A673 (cell line): ENCODE measurements at places on chromosomes 13 and 19. TPM values are rescaled to one million over a fixed set of nuclear protein-coding genes. Genes with fewer than 3 reads are reported as not detected.

- no peaks in the 10 kb centered on the region for H3K27me3 ChIP-seq
- H3K27ac ChIP-seq = no peak overlapping the region
- no peaks in the 10 kb centered on the region for H3K36me3 ChIP-seq
- no peak overlapping the region for H3K4me3 ChIP-seq
These were observed 25.9 kb upstream of the NAPA start for GRCh38 chr19:47540748-47541147.

DNA sequence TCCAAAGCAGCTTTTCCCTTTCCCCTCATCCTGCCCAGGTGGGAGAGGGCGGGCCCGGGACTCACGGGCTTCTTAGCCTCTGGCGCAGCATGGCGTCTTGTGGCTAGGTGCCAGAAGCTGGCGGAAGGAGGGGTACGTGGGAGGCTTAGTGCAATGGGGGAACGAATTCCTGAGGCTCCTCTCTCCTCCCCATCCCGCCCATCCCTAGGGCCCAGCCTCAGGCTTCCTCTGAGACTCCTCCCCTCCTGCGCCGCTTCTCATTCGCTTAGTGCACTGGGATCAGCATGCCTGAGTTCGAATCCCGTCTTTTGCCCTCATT lies 297.8 kb downstream of the ZNF536 start:
- no peaks in the 10 kb centered on the region for H3K36me3 ChIP-seq
- H3K4me3 ChIP-seq = peak overlapping the region; percentile 47
- peak; percentile 91 for DNase-seq
- H3K27ac ChIP-seq = peak overlapping the region; percentile 71

- H3K4me3 ChIP-seq = no peak overlapping the region
- H3K27ac ChIP-seq = no peak overlapping the region
- no peaks in the 10 kb centered on the region for H3K27me3 ChIP-seq
- no peaks in the 10 kb centered on the region for H3K4me1 ChIP-seq
- DNase-seq = no peak
These were observed 11.2 kb upstream of the ARHGEF18 start for GRCh38 chr19:7337380-7338194.

DNA sequence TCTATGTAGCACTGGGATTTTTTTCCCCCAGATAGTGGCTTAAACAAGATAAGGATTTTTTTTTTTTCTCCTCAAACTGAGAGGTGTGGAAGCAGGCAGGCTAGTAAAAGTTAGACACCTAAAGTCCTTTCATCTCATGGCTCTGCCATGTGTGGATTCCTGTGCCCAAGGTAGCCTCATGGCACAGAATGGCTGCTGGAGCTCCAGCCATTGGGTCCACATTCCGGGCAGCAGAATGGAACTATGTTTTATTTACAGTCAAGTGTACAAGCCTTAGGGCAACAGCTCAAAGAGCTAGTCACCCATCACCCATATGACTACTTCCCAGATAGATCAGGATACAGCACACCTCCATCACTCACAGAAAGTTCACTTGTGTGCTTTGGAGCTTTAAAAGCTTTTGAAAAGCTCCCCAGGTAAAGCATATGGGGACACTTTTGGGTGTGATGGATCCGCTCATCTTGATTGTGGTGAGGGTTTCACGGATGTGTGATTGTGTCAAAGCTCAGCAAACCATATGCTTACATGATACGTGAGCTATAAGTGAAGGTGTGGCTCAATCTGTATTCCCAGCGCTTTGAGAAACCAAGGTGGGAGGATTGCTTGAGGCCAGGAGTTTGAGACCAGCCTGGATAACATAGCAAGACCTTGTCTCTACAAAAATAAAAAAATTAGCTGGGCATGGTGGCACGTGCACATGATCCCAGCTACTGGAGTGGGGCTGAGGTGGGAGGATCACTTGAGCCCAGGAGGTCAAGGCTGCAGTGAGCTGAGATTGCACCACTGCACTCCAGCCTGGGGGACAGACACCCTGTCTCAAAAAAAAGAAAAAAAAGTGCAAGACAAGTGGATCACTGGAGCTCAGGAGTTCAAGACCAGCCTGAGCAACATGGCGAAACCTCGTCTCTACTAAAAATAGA lies 18.1 kb downstream of the PGLS start:
- H3K36me3 ChIP-seq = no peaks in the 10 kb centered on the region
- no peak overlapping the region for H3K4me3 ChIP-seq
- no peak overlapping the region for H3K27ac ChIP-seq
- H3K27me3 ChIP-seq = no peaks in the 10 kb centered on the region
- no peak for DNase-seq
- peaks cover 8% of the 10 kb centered on the region for H3K4me1 ChIP-seq

DNA sequence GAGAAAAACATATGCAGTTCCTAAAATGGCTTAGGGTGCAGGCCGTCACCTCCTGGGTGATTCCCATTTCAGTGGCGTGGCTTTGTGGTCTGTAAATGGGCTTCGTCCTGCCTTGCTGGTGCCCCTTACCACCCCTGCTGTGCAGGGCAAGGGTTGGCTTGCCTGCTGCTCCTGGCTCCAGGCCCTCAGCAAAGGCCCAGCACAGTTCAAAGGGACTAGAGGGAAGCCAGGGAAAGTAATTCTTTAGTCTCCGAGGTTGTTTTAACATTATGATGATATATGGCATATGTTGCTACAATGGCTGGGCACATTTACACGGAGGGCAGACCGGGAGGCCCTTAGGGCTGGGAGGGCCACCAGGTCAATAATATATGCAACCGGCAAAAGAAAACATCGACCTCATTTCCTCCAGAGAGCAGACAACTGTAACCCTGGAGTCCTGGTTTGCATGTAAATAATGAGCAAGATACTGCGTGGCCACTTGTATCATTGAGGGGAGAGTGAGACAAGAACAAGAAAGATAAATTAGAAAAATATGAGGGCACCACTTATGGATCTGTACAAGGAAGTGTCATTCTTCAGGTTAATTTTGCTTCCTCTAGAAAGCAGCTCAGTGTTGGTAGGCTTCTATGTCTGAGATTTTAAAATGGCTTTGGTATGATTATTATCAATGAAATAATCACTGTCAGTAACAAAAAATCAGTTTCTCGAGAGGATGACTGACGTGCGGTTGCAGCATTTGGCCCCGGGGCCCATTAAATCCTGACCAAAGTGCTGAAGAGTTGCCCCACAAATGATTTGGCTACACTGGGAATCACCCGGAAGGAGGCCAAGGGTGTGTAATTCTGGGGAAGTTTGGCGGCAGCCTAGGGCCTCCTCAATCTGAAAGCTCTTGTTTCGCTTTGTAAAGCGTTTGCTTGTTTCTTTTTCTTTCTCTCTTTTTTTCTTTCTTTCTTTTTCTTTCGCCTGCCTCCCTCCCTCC lies 32.8 kb upstream of the URI1 start:
- no peak overlapping the region for H3K4me3 ChIP-seq
- H3K36me3 ChIP-seq = no peaks in the 10 kb centered on the region
- H3K27me3 ChIP-seq = no peaks in the 10 kb centered on the region
- no peak overlapping the region for H3K27ac ChIP-seq
- no peaks in the 10 kb centered on the region for H3K4me1 ChIP-seq

DNA sequence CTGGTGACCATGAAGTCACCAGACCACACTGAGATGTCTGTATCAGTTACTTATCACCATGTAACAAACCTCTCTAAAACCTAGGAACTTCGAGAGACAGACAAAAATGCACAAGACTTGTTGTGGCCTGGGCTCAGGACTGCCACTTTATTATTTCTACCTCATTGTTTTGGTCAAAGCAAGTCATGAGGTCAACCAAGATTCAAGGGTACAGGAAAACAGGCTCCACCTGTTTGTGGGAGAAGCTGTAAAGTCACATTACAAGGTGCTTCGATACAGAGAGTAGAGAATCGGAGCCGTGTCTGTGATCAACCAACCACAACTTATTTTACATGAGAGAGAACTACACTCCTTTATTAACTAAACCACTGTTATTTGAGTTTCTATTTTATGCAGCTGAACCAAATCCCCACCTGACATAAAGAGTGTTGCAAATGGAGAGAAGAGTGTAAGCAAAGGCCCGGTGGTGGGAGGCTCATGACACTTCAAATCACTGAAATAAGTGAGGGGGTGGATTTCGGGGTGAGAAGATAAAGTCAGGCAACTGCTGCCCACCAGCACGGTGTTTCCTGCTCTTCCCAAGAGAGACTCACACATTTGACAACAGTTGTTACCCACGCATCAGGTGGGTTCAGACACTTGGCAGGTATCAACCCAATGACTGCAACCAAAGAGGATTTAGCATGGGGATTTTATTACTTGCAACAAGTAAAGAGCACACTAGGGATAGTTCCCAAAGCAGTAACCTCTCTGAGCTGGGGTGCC lies 39.0 kb upstream of the IGSF23 start:
- H3K4me1 ChIP-seq = peaks cover 7% of the 10 kb centered on the region
- no peak for DNase-seq
- no peaks in the 10 kb centered on the region for H3K27me3 ChIP-seq
- H3K36me3 ChIP-seq = no peaks in the 10 kb centered on the region
- peak overlapping the region; percentile 28 for H3K27ac ChIP-seq
- no peak overlapping the region for H3K4me3 ChIP-seq

DNA sequence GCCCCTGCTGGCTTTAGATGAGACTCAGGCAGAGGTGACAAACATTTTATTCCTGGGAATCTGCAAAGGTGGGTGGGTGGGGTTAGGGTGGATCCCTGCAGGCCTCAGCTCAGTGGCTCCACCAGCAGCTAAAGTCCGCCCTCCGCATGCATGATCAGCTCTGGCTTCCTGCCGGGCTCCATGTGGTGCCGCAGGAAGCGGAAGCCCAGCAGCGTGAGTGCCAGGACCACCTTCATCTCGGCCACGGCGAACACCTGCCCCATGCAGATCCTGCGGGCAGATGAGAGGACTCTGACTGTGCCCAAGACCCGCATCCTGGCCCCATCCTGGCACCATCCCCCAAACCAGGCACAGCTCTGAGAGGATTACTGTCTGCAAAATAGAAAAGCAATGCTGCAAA lies 26.3 kb downstream of the CYP4F2 start:
- H3K27me3 ChIP-seq = peaks cover 4% of the 10 kb centered on the region
- peak overlapping the region; percentile 8 for H3K4me3 ChIP-seq
- DNase-seq = peak; percentile 55
- H3K27ac ChIP-seq = no peak overlapping the region
- no peaks in the 10 kb centered on the region for H3K36me3 ChIP-seq
- no peaks in the 10 kb centered on the region for H3K4me1 ChIP-seq

GRCh38 chr19:6997679-6998445 lies 23.4 kb downstream of the MBD3L2B start:
- peak; percentile 14 for DNase-seq
- H3K27me3 ChIP-seq = no peaks in the 10 kb centered on the region
- no peaks in the 10 kb centered on the region for H3K36me3 ChIP-seq
- no peak overlapping the region for H3K4me3 ChIP-seq
- H3K27ac ChIP-seq = no peak overlapping the region

- peaks cover 27% of the 10 kb centered on the region for H3K36me3 ChIP-seq
- peak overlapping the region; percentile 67 for H3K4me3 ChIP-seq
- H3K27me3 ChIP-seq = no peaks in the 10 kb centered on the region
- H3K4me1 ChIP-seq = peaks cover 8% of the 10 kb centered on the region
- peak overlapping the region; percentile 91 for H3K27ac ChIP-seq
- no peak for DNase-seq
These were observed 1.1 kb downstream of the SYDE1 start for GRCh38 chr19:15108145-15108844.

DNA sequence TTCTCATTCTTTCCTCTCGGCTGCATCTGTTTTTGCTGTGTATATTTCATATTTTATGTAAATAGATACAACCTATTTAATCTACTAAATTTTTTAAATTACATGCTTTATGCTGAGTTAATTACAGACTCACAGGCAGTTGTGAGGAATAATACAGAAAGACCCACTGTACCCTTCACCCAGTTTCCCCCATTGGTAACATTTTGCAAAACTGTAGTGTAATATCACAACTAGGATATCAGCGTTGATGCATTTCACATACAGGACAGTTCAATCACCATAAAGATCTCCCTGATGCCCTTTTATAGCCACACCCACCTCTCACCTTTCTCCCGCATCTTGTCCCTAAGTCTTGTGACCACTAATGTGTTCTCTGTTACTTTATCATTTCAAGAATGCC lies 43.5 kb downstream of the GSX1 start:
- no peaks in the 10 kb centered on the region for H3K36me3 ChIP-seq
- H3K4me1 ChIP-seq = no peaks in the 10 kb centered on the region
- no peak overlapping the region for H3K27ac ChIP-seq

DNA sequence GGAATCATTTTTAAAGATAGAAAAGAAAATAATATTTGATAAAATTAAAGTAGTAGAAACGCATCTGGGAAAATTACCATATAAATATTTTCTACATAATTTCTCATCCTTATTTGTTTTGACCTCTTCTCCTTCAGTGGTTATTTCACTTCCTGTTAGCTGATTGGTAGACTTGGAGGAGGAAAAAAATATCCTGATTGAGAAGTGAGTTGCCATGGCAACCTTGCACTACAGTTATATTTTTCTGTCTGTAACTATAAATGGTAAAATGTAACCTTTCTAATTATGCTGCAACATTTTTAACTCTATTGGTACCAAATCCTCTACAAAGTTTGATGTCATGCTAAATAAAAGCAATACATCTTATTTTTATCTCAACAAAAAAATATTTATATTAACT lies 45.2 kb downstream of the SCEL start:
- H3K27me3 ChIP-seq = no peaks in the 10 kb centered on the region
- H3K36me3 ChIP-seq = no peaks in the 10 kb centered on the region
- H3K4me1 ChIP-seq = peaks cover 42% of the 10 kb centered on the region
- no peak overlapping the region for H3K4me3 ChIP-seq

GRCh38 chr19:31317093-31317492 lies 32.1 kb downstream of the TSHZ3 start:
- DNase-seq = no peak
- H3K27ac ChIP-seq = peak overlapping the region; percentile 54
- H3K27me3 ChIP-seq = no peaks in the 10 kb centered on the region
- no peaks in the 10 kb centered on the region for H3K36me3 ChIP-seq
- no peak overlapping the region for H3K4me3 ChIP-seq

GRCh38 chr13:75482820-75483079 lies 781 bp upstream of the TBC1D4 start:
- no peak for DNase-seq
- peaks cover 32% of the 10 kb centered on the region for H3K27me3 ChIP-seq
- H3K4me1 ChIP-seq = no peaks in the 10 kb centered on the region

DNA sequence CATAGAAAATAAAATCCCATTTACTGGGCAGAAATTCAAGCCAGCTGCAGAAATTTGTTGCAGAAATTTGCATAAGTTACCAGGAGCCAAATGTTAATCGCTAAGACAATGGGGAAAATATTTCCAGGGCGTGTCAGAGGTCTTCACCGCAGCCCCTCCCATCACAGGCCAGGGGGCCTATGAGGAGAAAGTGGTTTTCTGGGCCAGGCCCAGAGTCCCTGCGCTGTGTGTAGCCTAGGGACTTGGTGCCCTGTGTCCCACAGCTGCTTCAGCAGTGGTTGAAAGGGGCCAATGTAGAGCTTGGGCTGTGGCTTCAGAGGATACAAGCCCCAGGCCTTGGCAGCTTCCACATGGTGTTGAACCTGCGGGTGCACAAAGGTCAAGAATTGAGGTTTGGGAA lies 278.9 kb upstream of the PCDH9 start:
- no peaks in the 10 kb centered on the region for H3K27me3 ChIP-seq
- no peaks in the 10 kb centered on the region for H3K4me1 ChIP-seq
- H3K27ac ChIP-seq = no peak overlapping the region
- DNase-seq = peak; percentile 4

GRCh38 chr13:50589139-50589538 lies 254.4 kb downstream of the DLEU7 start:
- H3K4me1 ChIP-seq = no peaks in the 10 kb centered on the region
- H3K27ac ChIP-seq = no peak overlapping the region
- DNase-seq = no peak
- no peaks in the 10 kb centered on the region for H3K27me3 ChIP-seq
- no peak overlapping the region for H3K4me3 ChIP-seq

GRCh38 chr19:41695745-41696144 lies 7.7 kb upstream of the CEACAM7 start:
- H3K4me3 ChIP-seq = no peak overlapping the region
- DNase-seq = no peak
- H3K4me1 ChIP-seq = peaks cover 10% of the 10 kb centered on the region
- H3K27ac ChIP-seq = no peak overlapping the region

The ZNF443 gene
- total RNA-seq = 4.3 and 5.2 TPM in 2 replicates

The TEX29 gene
- 0.45 and 0.76 TPM in 2 replicates for total RNA-seq

The SCAF1 gene
- 92.7 and 98.2 TPM in 2 replicates for total RNA-seq

The ADGRE3 gene
- total RNA-seq = not detected in 2 replicates

The MARCHF2 gene
- 8.8 and 11.8 TPM in 2 replicates for total RNA-seq
